ENCODE measurements at places on chromosomes 7 and 10.

DNA sequence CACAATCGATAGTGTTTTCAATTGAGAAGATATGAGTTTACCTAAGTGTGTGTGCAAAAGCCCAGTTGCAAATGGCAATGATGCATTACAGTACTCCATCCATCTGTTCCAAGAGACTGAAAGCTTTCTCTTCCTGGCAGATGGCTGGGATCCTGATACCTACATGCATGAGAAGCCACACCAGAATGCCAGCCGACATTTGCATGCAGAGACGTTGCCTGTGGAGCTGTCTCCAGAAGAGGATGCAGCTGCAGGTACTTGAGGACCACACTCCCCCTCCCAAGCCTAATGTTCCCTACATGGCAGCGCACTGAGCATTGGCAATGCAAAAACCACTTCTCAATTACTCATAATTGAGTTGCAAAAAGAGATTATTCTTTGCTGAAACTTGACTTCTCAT is 332.1 kb downstream of the WDR11 start:
- DNase-seq, result no peak

- DNase-seq, result no peak
Observed at GRCh38 chr10:30192846-30193608, 133.6 kb upstream of the JCAD start.

DNA sequence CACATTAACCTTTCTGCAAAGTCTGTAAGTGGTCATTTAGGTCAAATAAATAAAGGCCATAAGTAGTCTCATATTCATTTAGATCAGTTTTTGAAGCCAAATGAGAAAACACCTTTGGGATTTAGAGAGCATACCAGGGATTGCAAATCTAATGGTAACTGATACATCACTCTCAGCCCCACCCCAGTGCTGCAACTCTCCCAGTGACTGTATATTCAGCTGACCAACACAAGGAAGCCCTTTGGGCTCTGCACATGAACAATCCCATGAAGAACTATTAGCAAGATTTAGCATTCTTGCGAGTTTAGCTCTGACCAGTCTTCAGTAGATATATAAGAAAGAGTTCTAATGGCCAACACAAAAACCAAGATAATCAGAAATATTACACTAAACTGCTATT is 252.3 kb downstream of the CSTF2T start:
- no peak for DNase-seq

- no peak for DNase-seq
Observed at GRCh38 chr7:2393706-2394105, 9.7 kb upstream of the CHST12 start.

- DNase-seq, result no peak
Observed at GRCh38 chr10:45325116-45325515, 9.7 kb upstream of the OR13A1 start.

DNA sequence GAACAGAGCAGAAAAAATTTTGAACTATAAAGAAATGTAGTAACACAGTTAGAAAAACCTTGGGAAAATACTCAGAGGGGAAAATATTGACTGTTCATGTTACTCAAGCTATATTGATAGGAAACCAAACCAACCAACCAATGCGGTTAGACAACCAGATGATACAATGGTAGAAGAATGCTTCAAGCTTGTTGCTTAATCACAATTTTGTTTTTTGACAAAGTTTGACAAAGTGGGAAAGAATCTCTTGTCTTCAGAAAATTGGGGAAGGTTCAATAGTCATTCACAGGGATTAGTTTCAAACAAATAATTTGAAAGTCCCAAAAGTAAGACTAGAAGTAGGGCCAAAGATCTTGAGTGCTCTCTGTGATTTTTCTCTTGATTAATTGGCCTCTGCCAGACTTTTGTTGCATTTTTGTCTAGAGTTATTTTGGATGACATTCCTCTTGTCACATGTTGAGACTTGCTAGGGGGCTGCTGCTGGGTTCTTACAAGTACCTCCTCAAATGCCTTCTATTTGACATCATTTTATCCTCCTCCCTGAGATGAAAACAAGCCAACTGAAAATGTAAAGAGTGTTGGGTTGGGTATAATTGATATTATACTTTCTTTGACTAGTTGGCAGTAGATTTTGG is 233.1 kb upstream of the PHYHIPL start:
- DNase-seq, result no peak

GRCh38 chr7:13627455-13627854 is 362.0 kb downstream of the ETV1 start:
- no peak for DNase-seq

DNA sequence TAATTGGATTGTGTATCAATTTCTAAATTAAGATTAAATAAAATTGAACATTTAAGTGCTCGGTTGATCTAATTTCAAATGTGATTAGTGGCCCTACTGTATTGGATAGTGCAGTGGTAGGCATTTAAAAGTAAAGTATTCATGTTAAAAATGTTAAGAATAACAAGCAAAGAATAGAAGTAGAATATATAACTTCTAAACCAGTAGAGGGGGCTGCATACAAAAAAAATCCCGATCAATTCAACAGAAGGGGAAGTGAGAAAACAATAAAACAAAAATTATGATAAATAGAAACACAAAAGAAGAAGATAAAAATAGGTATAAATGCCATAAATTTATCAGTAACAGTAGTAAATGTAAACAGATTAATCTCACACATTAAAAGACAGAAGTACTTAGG is 24.9 kb upstream of the WDFY4 start:
- DNase-seq, result no peak

- DNase-seq, result no peak
Observed at GRCh38 chr10:47332946-47333345, 10.7 kb downstream of the GDF2 start.

- DNase-seq, result no peak
Observed at GRCh38 chr7:100516135-100516812, 22.7 kb upstream of the AGFG2 start.

DNA sequence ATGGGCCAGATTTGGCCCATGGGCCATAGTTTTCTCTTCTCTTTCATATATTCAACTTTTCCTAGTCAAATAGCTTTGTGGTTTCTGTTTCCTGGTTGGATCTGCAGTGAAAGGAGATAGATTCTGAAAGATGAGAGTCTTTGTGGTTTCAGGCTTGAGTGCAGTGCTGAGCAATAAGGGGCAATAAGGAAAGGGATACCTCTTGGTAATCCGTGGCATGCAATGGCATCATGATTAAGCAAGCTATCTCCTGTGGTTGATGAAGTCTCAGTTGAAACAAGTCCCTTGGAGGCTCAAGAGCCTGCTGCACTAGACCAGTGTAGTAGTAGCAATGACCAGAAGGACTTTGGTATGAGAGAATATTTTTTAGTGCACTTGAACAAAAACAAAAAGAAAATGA is 187.7 kb upstream of the CNTNAP2 start:
- no peak for DNase-seq

DNA sequence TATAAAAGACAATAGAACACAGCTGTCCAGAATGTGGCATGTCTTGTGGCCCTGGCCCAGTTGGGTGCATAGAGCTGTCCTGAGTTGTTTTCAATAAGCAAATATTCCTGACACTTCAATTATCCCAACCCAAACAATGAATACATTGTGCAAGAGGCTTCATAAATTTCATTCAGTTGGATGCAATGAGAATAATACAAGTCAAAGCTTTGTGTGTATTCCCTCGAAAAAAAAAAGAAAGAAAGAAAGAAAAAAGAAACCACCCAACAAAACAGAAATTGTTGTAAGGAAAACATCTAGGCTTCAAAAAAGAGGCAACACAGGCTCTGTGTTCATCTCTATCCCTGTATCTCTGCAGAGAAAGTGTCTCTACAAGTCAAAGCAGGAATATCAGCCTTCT is 138.7 kb upstream of the ADO start:
- no peak for DNase-seq

DNA sequence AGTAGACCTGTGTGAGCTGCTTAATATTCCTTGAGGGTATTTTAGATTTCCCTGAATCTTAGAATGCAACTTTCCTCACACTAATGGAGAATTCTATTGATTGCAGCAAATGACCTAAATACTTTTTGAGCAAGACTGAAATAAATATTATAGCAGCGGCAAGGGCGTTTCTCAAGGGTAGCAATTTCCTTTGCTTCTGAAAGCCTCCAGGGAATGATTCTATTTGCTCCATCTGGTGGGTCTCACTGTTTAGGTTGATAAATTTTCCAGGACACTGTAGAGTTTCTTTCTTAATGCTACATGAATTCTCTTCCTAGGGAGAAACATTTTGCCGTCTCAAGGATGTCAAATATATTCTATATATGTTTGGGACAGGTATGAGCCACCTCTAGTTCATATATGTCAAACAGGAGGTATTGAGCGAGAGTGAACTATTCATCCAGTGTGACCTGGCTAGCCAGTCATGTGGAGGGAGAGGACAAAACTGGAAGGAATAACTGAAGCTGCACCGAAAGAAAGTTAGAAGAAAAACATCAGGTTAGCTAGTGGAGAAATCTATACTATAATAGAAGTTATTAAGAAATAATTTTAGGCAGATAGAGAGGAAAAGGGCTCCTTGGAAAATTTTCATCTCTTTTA is 57.9 kb upstream of the FZD8 start:
- no peak for DNase-seq
